ENCODE measurements at places on chromosomes 13 and 19. TPM values are rescaled to one million over a fixed set of nuclear protein-coding genes. Genes with fewer than 3 reads are reported as not detected.

Gene RDH8
- polyA plus RNA-seq = not detected

GRCh38 chr13:31896427-31896826, 135.1 kb upstream of the FRY start:
- no peaks in the 10 kb centered on the region for H3K36me3 ChIP-seq
- H3K27ac ChIP-seq = no peak overlapping the region
- no peaks in the 10 kb centered on the region for H3K27me3 ChIP-seq
- no peak overlapping the region for H3K4me3 ChIP-seq

GRCh38 chr13:23609414-23609760, 39.2 kb downstream of the TNFRSF19 start:
- peaks cover 10% of the 10 kb centered on the region for H3K4me1 ChIP-seq
- no peak overlapping the region for H3K4me3 ChIP-seq
- DNase-seq = no peak
- H3K27me3 ChIP-seq = no peaks in the 10 kb centered on the region

Gene DZIP1
- polyA plus RNA-seq = 7.2 TPM

Gene EBI3
- polyA plus RNA-seq = 7.6 TPM

DNA sequence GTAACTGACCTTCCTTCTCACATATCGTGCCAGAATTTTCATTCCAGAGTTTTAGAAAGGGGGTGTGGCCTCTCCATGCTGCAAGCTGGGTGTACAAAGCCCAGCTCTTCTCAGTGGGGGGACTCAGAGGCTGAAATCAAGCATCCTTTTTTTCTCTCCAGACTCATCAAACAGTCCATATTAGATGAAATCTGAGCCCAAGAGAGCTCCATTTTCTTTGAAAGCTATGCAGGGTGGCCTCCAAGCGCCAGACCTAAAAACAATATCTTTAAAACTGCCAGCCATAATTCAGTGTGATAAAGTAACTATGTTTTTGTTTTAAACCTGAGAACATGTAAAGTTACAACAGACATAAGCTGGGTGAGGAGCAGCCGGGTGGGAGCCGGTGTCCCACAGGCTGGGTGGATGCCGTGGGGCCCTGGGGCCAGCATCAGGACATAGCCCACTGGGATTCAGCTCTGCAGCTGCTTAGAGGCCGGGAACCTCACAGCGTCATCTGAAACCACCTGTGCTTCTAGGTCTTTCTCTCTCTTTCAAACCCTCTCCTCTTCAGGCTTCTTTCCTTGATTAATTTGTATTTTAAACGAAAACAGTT, 249.2 kb downstream of the ZNF536 start:
- no peak overlapping the region for H3K27ac ChIP-seq
- no peaks in the 10 kb centered on the region for H3K4me1 ChIP-seq
- peaks cover 5% of the 10 kb centered on the region for H3K27me3 ChIP-seq
- DNase-seq = no peak
- no peaks in the 10 kb centered on the region for H3K36me3 ChIP-seq

DNA sequence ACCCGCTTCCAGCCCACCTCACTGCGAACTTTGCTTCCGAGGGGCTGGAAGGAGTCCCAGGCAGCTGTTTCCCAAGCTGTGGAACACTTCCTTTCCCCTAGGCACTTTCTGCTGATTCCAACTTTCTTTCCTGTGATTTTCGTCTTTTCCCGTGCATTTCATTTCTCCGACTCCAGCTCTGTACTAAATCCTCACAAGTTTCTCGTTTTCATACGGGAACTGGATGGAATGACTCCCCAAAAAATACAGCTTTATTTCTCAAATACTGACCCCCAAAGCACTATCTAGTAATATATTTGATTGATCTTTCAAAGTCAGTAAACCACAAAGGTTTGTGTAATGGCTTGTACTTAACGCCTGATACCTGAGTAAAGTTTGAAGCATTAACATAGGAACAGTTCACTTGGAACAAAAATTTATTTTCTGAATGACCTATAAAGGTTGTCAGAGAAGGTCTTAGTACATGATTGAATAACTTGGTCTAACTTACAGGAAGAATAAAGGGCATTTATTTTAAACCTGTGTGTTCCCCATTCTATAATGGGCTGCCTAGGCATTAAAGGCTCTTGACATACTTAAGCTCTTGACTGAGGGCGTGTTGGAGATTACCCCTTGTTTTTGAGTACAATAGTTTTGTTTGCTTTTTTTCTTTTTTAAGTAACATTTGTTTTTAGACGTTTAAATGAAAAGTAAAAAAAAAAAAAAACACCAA, 1.3 kb upstream of the PCDH9 start:
- H3K4me1 ChIP-seq = no peaks in the 10 kb centered on the region
- peak overlapping the region; percentile 85 for H3K27ac ChIP-seq
- DNase-seq = no peak
- peak overlapping the region; percentile 77 for H3K4me3 ChIP-seq

DNA sequence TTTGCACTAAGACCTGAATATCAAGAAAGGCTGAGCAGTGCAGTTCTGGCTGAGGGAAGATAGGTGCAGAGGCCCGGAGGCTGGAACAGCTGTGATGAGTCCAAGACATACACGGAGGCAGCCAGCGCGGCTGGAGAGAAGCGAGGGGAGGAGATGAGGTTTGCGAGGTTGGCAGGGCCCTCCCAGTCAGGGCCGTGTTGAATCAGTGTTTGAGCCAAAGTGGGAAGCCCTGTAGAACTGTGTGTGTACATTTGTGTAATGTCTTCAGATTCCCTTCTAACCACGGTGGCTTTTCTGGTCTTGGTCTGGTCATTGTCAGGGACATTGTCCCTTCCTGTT, 34.9 kb downstream of the PAK4 start:
- H3K4me3 ChIP-seq = no peak overlapping the region
- DNase-seq = peak; percentile 77
- H3K4me1 ChIP-seq = peaks cover 47% of the 10 kb centered on the region
- peak overlapping the region; percentile 73 for H3K27ac ChIP-seq
- H3K27me3 ChIP-seq = no peaks in the 10 kb centered on the region

GRCh38 chr13:44676534-44676933, 100.4 kb upstream of the TSC22D1 start:
- H3K27ac ChIP-seq = no peak overlapping the region
- no peaks in the 10 kb centered on the region for H3K36me3 ChIP-seq
- H3K4me1 ChIP-seq = no peaks in the 10 kb centered on the region
- H3K27me3 ChIP-seq = no peaks in the 10 kb centered on the region

DNA sequence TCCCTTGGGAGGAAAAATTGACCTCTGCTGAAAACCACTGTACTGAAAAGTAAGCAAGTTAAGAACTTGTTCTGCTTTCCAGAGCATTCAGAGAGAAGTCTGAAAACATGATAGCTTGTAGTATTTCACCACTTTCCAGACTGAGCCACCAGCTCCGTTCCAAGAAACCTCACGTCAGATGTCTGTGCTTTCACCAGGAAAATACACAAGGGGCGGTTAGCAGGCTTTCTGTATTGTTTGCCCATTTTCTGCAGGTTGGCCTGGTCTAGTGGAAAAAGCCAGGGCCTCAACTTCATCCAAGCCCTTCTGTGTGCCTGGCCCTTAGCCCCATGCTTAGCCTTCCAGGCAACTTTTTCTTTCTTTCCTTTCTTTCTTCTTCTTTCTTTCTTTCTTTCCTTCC, 36.4 kb downstream of the RXFP2 start:
- no peaks in the 10 kb centered on the region for H3K27me3 ChIP-seq
- no peak overlapping the region for H3K4me3 ChIP-seq
- no peak for DNase-seq

GRCh38 chr13:81664872-81665271, 1323.9 kb upstream of the SPRY2 start:
- no peak overlapping the region for H3K4me3 ChIP-seq
- H3K27ac ChIP-seq = no peak overlapping the region
- H3K36me3 ChIP-seq = no peaks in the 10 kb centered on the region
- no peak for DNase-seq
